ENCODE measurements at places on chromosomes 12 and 14.

- no peak for DNase-seq
These were observed 152.1 kb downstream of the DUSP6 start for GRCh38 chr12:89200217-89200616.

GRCh38 chr12:9235519-9235918, 27.3 kb upstream of the PZP start:
- no peak for DNase-seq

DNA sequence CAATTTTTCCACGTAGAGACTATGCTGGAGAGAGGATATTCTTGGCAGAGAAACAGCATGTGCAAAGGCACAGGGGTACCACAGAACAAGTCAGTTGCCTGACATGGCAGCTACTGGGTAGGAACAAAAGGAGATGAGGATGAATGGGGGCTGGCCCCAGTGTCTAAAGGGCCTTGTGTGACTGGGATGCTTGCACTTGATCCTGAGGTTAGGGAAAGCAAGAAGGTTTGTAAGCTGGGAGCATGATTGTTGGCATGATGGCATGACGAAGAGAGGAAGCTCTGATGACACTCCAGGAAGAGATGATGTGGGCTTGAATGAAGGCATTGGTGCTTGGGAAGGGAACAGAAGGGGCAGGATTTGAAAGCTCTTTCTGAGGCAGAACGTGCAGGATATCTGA, 139.1 kb downstream of the ZFP36L1 start:
- DNase-seq = no peak

- DNase-seq = no peak
These were observed 142.0 kb downstream of the KCNK10 start for GRCh38 chr14:88181072-88181471.

DNA sequence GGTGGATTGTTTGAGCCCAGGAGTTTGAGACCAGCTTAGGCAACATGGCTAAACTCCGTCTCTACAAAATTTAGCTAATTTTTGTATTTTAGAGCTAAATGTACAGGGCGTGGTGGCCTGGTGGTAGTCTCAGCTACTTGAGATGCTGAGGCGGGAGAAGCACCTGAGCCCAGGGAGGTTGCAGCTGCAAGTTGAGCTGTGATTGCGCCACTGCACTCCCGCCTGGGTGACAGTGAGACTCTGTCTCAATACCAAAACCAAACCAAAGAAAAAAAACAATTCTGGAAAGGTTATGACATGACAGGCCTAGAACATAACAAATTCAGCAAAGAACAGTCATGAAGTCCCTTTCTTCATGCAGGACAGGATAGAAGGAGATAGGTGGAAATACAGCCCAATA, 25.7 kb downstream of the WDR89 start:
- no peak for DNase-seq

All from stimulated activated CD8-positive, alpha-beta memory T cell treated with anti-CD3 and anti-CD28 coated beads, Interleukin-12 subunit alpha, Interleukin-12 subunit beta, amount 100 ng/mL, for 1 hour (primary cell).